OCI-M1 (cell line): ENCODE measurements at places on chromosomes 7 and 10.

- no peak for DNase-seq
Observed at GRCh38 chr7:132846086-132846485, 235.8 kb downstream of the CHCHD3 start.

- DNase-seq = no peak
Observed at GRCh38 chr7:90474284-90475210, 5.1 kb downstream of the PTTG1IP2 start.

GRCh38 chr10:21083861-21084260 lies 186.8 kb upstream of the NEBL start:
- no peak for DNase-seq

DNA sequence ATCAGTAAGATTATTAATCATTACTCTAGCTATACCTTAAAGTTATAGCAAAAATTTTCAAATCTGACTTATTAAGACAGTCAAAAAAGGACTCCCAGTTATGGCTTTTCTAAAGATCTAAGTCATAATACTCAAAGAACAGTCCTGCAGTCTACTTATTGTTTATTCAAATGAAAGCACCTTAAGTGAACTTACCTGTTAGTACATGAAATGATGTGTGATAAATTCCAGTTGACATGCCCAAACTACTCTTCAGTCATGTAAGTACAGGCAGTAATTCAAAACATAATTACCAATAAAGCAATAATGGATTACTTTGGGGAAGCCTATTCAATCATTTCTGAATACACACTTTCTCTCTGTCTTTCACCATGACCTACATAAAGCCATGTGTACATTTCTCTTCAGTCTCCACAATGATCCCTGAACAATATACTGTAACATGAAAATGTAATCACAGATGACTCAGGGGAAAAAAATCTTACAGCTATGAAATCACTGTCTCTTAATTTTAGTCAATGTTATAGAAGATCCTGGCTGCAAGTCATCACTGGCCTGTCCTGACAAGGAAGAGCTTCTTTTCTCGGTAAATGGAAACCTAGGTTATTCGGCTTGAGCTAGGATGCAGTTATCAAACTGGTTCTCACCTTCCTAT lies 420.7 kb upstream of the LRRTM3 start:
- DNase-seq = no peak

GRCh38 chr7:129091484-129092002 lies 36.6 kb upstream of the TNPO3 start:
- peak; percentile 88 for DNase-seq

DNA sequence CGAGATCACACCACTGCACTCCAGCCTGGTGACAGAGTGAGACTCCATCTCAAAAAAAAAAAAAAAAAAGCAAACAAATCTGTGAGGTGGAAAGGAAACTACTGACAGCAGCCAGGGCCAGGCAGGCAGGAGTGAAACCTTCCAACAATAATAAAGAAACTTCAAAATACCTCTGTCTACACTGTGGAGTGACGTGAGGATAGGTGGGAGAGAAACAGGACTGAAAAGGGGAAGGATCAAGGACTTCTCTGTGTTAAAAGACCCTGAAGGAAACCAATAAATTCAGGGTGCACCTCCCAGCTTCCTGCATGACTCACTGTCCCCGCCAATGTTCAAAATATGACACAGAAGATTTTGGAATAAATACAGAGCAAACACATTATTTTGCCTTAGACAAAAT lies 82.9 kb downstream of the KIAA1549 start:
- DNase-seq = no peak

GRCh38 chr10:118305730-118306129 lies 36.4 kb downstream of the FAM204A start:
- no peak for DNase-seq

DNA sequence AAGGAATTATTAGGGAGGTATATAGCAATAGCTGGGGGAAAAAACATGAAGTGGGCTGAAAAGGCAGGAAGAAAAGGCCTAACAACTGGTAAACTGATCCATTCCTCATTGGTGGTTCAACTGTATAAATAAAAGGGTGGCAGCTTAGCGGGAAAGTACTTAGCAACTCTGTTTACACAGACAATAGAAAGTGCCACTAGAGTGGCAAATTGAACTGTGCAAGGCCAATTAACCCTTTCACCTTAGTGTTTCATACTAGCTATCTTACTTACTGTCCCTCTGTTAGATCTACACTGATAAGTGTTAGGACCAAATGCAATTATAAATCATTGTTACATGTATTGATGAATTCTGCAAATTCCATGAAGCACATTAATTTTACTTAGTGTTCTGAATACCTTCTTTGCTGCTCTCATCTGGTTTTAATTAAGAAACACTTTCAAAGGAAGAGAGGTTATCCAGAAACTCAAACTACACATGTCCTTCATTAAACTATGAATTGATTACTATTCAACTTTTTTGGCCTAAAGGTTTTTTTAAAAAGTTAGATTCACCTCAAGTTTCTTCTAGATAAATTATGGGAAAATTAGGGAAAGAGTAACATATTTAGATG lies 28.0 kb downstream of the DNAJC1 start:
- no peak for DNase-seq

DNA sequence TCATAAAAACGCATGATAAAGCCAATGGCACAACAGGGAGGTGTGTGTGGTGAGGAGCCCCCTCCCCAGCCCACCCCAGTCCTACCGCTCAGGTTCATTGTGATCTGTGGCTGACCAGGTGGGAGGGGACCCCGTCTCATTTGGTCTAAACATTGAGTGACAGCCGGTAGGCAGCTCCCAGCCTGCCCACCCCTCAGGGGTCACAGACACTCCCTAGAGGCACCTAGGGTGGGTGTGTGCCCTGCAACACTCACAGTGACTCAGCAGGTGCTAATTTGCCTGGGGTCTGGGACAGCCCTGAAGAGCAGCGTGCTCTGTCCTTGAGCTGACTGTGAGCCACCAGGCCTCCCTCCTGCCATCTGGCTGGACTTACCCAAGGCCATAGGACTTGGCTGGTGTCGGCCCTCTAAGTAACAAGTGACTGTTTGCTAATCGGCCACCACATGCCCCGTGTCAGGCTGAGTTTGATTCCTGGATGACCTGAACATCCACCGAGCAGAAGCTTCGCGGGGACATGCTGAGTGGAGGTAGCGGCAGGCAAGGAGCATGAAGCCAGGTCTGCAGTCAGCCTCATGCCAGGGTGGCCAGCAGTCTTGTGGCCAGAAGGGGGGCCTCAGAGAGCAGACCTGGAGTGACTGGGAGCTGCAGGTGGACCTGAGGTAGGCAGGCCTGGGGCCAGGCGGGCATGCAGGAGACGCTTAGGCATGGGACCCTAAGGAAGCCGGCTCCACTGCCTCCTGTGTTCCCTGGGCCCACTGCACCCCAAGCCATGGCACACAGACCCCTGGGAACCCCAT lies 282.3 kb upstream of the SHH start:
- no peak for DNase-seq
